Urinary bladder (tissue), 4 donors: ENCODE measurements at places on chromosomes 1 and 21. TPM values are rescaled to one million over a fixed set of nuclear protein-coding genes. Genes with fewer than 3 reads are reported as not detected.

Gene SPATA46
- polyA plus RNA-seq: not detected

Gene FOXD3
- 1.1 TPM for polyA plus RNA-seq

Gene SV2A
- polyA plus RNA-seq: 7.3 TPM

- DNase-seq: no peak
These were observed 149.2 kb downstream of the OMA1 start for GRCh38 chr1:58397187-58397820.

DNA sequence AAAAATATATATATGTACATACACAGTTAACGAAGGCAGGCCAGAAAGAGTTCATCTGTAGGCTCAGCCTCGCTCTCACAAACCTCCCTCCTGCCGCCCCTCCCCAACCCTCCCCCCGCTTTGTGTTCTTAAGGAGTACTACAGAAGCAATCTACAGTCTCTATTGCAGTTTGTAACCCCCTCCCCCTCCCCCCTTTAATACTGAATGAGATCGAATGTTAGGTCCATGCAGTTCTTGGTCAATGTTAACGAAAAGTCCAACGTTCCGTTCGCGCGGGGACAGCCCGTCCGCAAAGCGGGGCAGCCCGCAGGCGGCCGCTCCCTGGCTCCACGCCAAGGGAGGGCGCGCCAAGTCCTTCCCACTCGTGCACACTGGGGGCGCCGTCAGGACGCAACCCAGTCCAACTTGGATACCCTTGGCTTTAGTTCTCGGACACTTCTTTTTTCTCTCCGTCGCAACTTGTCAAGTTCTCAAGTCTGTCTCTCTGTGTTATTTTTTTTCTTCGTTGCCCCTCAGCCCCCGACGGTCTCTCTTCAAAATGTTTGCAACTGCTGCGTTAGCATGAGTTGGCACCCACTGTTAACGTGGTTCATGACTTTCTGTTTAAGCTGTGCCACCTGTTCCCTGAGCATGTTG is 2.2 kb downstream of the JUN start:
- peak; percentile 53 for DNase-seq

DNA sequence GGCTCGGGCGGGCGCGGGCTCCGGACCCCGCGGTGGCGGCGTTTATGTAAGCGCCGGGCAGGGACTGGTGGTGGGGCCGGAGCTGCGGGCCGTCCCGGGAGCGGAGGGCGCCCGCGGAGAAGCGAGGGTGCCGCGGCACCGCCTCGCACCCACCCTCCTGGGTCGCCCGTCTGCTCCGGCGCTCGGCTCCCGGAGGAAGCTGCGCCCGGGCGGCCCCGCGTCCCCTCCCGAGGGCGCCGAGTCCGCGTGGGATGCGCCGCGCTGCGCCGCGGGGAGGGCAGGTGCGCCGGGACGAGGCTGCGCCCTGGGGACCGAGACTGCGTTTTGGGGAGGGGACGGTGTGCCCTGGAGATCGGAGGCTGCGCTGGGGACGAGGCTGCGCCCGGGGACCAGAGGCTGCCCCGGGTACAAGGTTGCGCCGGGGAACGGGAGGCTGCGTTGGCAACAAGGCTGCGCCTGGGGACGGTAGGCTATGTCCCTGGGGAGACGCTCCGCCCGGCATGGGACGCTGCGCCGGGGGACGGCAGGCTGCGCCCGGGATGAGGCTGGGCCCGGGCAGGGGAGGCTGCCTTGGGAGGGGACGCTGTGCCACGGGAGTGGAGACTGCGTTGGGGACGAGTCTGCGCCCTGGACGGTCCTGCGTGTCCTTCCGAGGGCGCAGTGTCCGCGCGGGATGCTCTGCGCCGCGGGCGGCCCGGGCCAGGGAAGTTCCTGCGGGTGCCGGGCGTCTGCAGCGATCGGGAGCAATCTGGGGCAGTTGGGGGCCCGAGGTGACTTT is 627 bp downstream of the ADARB1 start:
- DNase-seq: no peak
